Tibial nerve (tissue), 4 donors: ENCODE measurements at places on chromosomes 11 and 22. TPM values are rescaled to one million over a fixed set of nuclear protein-coding genes. Genes with fewer than 3 reads are reported as not detected.

MUC5AC gene
- not detected for total RNA-seq

PANX3 gene
- not detected for total RNA-seq

E2F8 gene
- total RNA-seq = not detected

LIPT2 gene
- 9.4 TPM for total RNA-seq

KCNJ1 gene
- not detected for total RNA-seq

SLCO2B1 gene
- total RNA-seq = 80.6 TPM

DNAJB7 gene
- total RNA-seq = not detected

SAMM50 gene
- total RNA-seq = 28.8 TPM

MMP7 gene
- total RNA-seq = not detected

THOC5 gene
- 52.6 TPM for total RNA-seq

OR52I2 gene
- total RNA-seq = not detected

CNGA4 gene
- total RNA-seq = not detected

SIRT3 gene
- total RNA-seq = 23.4 TPM

TMPRSS4 gene
- total RNA-seq = not detected

UBQLN3 gene
- 2.7 TPM for total RNA-seq

GP1BB gene
- 5.9 TPM for total RNA-seq

TMPRSS13 gene
- total RNA-seq = not detected

TIGD3 gene
- total RNA-seq = 0.30 TPM

MAPK8IP2 gene
- 5.7 TPM for total RNA-seq

PHF21B gene
- total RNA-seq = 0.39 TPM

ANO1 gene
- total RNA-seq = 6.3 TPM

CD3E gene
- 0.90 TPM for total RNA-seq

PHOX2A gene
- not detected for total RNA-seq

CHADL gene
- total RNA-seq = 32.0 TPM

HBD gene
- 5.4 TPM for total RNA-seq

FANCF gene
- 8.6 TPM for total RNA-seq

SCUBE1 gene
- 94.2 TPM for total RNA-seq

ZNF280B gene
- under 0.01 TPM for total RNA-seq

ADAMTS8 gene
- total RNA-seq = 1.6 TPM

BIK gene
- total RNA-seq = not detected

ABCC8 gene
- 4.2 TPM for total RNA-seq

KCNJ4 gene
- 1.1 TPM for total RNA-seq

PGM2L1 gene
- 2.4 TPM for total RNA-seq
